ENCODE measurements at places on chromosomes 12 and 14.

DNA sequence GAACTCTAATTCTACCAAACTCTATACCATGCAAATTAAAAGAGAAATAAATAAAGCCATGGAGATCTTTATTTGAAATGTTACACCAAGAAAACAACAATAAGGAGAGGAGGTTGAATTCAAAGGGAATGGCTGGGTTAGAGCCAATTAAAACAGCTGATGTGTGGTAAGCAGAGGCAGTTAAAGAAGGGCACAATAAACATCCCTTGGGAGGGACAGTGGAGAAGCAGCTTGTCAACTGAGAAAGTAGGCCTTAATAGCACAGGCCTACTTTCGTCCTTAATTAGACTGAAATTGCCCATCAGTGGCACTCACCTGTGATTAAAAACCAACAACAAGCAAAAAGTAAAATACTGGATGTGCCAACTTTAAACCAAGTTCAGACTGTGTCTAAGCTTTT, 16.3 kb upstream of the NAV3 start:
- DNase-seq: no peak

DNA sequence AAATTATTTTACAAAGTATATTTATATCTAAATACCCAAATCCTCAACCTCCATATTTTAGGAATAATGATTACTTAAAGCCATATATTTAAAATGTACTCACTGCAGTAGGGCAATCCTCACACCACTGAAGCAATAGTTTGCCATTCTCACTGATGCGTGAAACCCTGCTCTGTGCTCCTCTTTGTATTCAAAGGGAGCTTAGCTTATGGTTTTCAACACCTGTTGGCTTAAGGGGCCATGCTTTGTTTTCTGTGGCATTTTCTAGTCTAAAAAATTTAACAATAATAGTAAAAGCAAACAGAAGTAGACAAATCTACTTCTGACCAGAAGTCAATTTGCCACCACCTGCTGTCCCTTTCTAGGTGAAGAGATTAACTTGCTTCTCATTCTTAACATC, 294.6 kb downstream of the FLRT2 start:
- DNase-seq: no peak

GRCh38 chr12:3520711-3521110, 29.7 kb downstream of the PRMT8 start:
- no peak for DNase-seq

- DNase-seq: no peak
Measured at GRCh38 chr12:92413286-92413685, 267.6 kb upstream of the BTG1 start.

- no peak for DNase-seq
Measured at GRCh38 chr12:46358791-46359666, 13.5 kb downstream of the SLC38A2 start.

GRCh38 chr12:10700581-10700980, 22.5 kb downstream of the YBX3 start:
- DNase-seq: no peak

All from amniotic stem cell (primary cell).